ENCODE measurements at places on chromosomes 1 and 21.

GRCh38 chr1:157758018-157758417 is 18.9 kb downstream of the FCRL2 start:
- no peak for DNase-seq

DNA sequence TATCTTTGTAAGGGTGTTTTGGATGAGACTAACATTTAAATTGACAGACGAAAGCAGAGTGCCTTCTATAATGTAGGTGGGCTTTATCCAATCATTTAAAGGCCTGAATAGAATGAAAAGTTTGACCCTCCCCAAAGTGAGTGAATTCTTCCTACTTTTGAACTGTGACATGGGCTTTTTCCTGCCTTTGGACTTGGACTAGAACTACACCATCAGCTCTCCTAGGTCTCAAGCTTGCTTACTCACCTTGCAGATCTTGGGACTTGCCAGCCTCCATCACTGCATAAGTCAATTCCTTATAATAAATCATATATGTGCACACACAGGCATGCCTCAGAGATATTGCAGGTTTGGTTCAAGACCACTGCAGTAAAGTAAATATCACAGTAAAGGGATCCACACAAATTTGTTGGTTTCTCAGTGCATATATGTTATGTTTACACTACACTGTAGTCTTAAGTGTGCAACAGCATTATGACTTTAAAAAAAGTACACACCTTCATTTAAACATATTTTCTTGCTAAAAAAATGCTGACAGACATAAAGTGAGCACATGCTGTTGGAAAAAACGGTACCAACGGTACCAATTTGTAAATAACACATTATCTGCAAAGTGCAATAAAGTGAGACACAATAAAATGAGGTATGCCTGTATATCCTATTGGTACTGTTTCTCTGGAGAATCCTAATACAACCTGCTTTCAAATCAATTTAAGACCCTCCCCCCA is 51.6 kb upstream of the ATF3 start:
- no peak for DNase-seq

GRCh38 chr21:14452031-14452726 is 69.2 kb upstream of the HSPA13 start:
- no peak for DNase-seq

DNA sequence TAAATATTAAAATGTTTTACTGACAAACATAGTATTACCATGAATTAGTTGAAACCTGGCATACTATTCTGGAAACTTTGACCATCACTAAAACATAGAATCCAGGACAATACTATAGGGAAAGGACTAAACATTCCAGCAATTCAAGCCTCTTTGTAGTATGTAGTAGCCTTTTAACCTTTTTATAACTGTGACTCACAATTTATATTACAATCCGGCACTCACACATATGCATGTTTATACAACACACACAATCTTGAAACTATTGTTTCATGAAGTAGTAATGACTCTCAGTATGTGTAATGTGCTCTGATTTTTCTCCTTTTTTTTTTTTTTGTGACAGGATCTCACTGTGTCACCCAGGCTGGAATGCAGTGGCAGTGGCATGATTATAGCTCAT is 64.3 kb downstream of the ANKRD13C start:
- no peak for DNase-seq

GRCh38 chr1:244515680-244516079 is 54.6 kb downstream of the CATSPERE start:
- no peak for DNase-seq

DNA sequence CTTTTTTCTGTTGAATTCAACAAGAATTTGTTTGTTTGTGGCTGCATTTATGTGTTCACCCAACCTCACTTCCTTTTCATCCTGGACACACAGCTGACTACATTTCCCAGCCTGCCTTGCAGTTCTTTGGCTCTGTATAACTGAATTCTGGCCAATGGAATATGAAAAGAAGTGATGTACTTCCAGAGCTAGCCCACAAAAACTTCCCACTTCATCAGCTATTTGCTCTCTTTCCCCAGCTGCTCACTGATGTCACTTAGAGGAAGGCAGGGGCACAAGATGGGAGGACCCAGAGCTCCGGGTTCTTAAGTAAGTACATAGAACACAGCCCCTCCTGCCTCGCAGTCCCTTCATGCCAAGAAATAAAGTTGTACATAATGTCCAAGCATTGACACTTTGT is 235.0 kb upstream of the FGGY start:
- no peak for DNase-seq

- no peak for DNase-seq
Observed at GRCh38 chr1:185442050-185442449, 125.0 kb upstream of the IVNS1ABP start.

GRCh38 chr1:119141020-119141424 is 569 bp upstream of the WARS2 start:
- no peak for DNase-seq

DNA sequence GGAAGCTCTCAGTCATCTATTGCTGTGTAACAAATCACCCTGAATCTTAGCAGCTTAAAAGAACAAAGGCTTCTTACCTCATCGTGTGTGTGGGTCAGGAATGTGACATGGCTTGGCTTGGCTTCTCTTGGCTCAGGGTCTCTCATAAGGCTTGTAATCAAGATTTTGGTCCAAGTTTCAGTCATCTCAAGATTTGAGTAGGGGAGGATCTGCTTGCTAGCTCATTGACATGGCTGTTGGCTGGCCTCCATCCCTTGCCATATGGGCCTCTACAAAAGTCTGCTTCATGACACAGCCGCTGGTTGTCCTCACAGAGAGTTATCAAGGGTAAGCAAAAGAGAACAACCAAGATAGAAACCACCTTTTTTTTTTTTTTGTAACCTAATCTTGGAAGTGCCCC is 207.7 kb downstream of the PTPRC start:
- DNase-seq = no peak

DNA sequence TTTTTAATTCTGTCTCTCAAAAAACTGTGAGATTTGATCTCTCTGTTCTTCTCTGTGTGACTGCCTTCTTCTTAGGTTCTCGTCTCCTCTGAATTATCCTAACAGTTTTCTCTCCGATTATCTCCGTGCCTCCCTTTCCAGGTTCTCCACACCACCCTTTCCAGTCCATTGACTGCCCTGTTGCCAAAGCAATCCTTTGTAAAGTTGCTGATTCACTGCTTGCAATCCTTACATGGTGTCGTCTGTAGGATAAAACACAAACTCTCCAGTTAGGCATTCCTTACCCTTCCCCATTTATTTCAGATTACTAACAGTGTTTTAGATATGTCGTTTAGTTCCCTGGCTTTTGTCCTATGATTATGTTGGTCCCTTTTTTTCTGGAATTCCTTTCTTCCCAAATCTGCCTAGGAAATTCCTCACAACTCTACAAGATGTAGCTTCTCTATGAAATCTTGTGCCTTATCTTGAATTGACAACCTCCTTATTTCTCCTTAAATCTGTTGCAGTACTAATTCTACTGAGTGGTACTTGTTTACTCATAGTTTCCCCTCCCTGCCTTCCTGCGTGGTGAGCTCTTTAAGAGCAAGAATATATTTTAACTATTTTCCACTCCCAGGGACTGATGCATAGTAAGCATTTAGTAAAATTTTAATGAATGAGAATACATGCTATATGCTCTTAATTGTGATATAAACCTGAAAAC is 22.3 kb downstream of the RCOR3 start:
- DNase-seq = no peak

- DNase-seq = no peak
Observed at GRCh38 chr1:180751921-180752320, 120.1 kb downstream of the XPR1 start.

DNA sequence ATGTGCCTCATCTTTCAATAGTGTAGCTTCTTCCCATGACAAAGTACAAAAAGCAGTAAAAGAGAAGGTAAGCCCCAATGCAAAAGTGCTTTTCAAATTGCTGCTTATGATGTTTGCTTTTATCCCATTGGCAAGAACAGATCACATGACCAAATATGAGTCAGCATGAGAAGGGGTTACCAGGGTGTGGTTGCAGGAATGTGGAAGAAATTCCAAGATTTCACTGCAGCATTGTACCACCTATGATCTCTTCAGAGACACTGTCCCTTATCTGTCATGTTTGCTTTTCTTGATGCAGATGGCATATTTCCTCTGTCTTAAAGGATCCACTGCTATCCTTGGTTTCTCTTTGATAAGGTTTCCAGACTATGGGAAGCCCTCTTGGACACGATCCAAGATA is 1006.9 kb upstream of the PRMT6 start:
- no peak for DNase-seq

- no peak for DNase-seq
Observed at GRCh38 chr1:8651236-8651890, 166.1 kb downstream of the RERE start.

- DNase-seq = no peak
Observed at GRCh38 chr1:85153149-85153891, 47.5 kb downstream of the SYDE2 start.

GRCh38 chr1:20228314-20228825 is 42.1 kb upstream of the PLA2G2C start:
- no peak for DNase-seq

DNA sequence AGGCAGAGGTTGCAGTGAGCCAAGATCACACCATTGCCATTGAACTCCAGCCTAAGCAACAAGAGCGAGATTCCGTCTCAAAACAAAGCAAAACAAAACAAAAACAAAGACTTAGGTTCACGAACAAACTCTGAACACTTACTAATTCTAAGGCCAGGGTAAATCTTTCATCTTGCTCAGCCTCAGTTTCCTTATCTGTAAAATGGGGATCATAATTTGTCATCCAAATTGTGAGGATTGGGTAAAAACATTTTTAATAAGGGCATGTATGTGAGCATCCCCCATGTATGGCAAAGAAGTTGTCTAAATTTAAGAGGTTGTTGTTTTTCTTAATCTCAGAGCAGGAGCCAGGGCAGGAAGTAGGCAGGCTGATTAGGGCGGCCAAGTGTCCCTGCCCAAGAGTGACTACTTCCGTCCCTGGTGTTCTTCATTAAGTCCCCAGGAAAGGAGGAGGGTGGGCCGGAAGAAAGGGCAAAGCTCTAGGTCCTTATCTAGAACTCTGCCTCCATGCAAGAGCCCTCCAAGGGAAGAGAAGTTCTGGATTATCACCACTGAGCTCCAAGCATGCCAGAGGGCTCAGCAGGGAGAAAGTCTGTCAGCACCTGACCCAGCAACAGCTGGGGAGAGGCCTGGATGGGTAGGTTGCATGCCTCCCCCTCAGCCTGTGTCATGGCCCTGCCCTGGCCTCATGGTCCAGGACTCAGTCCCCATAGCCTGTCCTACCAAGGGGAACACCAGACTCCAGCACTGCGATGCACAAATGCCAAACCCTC is 49.9 kb upstream of the CLIC4 start:
- peak; percentile 26 for DNase-seq

All from GF-D8 (cell line).